Natural killer cell treated with Interleukin-12 subunit alpha and Interleukin-12 subunit beta and Interleukin-15 and Interleukin-18, amount 100 ng/mL, for 72 hours (primary cell): ENCODE measurements at places on chromosomes 4 and X. TPM values are rescaled to one million over a fixed set of nuclear protein-coding genes. Genes with fewer than 3 reads are reported as not detected.

GRCh38 chrX:115400960-115401359 is 111.4 kb downstream of the LUZP4 start:
- DNase-seq = no peak

GRCh38 chr4:7108660-7109059 is 40.8 kb upstream of the GRPEL1 start:
- DNase-seq = no peak

DNA sequence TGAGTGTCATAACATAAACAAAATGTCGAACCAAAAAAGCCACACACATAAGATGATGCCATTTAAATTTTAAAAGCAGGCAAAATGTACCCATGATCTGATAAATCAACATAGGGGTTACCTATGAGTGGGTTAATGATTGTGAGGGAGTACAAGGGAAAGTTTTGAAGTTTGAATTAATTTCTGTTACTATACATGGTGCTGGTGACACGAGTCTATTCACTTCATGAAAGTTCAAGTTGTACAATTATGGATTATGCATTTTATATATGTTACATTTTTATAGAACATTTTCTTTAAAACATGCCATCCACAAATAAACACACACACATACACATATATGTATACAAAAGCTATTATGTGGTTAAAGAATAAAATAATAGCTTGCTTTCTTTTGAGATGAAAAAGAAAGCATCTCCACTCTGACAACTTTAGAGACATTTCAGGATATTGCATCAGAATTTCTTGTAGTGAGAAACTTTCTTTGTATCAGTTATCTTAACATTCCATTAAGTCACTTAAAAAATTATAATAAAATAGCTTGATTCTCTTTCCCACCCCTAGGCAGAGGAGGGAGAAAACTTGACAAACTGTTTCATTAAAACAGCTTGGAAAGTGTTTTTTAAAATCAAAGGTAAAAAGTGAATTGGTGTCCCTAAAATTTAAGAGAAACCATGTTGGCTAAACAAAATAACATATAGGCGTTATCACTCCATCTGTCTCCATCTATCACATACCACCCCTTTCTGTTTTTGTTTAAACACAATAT is 891.8 kb upstream of the NDST4 start:
- DNase-seq = no peak

GRCh38 chr4:149322203-149322602 is 493.4 kb downstream of the IQCM start:
- DNase-seq = no peak

DNA sequence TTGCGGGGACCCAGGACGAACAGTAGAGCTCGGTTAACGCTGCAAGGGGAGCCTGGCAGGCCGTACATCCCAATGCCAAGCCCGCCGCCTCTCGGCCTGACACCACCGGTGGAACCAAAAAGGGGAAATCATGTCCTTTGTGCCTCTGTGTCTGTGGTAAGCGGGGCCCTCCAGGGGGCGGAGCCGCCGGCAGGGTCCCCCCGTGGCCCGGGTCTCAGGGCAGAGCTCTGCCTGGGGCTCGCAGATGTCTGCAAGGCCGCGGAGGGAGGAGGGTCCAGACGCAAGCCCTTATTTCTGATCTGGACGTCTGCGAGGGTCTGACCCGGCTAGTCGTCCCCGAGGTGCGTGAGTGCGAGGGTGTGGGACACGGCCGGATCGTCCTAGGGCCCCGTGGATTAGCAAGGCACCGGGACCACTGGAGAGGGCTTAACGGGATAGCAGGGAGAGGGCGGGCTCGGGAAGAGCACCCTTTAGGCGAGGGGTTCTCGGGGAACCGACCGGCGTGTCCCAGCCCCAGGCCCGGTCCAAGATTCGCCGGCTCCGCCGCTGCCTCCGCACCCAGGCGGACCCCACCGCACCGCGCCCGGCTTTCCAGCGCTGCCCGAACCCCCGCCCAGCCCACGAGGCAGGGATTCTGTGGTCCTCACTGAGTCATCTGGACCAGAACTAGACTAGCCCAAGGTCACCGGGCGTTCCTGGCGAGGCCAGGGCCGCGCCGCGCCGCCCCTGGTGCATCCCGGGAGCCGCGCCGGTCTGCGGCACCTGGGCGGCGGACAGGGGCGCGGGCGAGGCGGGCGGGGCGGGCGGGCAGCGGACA is 863 bp upstream of the FAM193A start:
- peak; percentile 72 for DNase-seq

DNA sequence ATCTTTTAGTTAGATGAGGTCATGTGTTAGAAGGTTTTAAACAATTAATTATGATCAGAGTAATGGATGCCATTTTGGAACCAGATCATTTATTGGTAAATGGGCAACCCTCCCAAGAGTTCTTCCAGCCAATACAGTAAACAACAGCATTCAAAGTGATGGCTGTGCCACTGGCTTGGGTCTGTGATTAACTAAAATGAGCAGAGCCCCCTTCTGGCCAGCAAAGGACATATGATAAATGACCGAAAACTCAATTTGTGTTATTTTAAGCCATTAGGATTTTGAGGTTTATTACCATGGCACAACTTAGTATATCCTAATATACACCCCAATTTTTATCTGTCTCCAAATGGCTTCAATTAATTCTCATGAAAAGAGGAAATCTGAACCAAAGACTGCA is 90.8 kb upstream of the NPFFR2 start:
- DNase-seq = no peak

DNA sequence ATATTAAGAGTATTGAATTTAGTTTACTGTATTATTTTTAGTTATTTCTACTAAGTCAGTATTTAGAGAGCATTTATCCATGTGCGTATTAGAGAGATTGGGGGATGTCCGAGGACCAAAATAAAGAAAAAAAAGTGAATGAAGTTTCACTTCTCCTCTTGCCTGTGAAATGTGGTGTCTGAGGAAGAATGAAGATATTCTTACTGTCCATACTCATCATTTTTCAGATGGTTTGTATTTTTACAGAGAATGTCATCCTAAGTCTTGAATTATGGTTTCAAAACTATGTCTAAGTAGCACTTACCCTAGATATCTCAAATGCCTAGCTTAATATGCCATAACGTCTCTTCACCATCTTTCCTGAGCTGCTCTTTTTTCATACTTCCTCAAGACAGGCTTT is 854.3 kb downstream of the C4orf33 start:
- no peak for DNase-seq

- no peak for DNase-seq
These were observed 7.8 kb downstream of the HMGB3 start for GRCh38 chrX:150990910-150991309.

GRCh38 chr4:100926039-100926717 is 408.4 kb upstream of the EMCN start:
- DNase-seq = no peak

TSC22D3 gene
- total RNA-seq = 8.6 TPM

STS gene
- total RNA-seq = 3.1 TPM

RASGEF1B gene
- 18.5 TPM for total RNA-seq
